ENCODE measurements at places on chromosomes 7 and 10.
A peak's percentile ranks its signal among the peaks of the same experiment; 100 is the strongest.

DNA sequence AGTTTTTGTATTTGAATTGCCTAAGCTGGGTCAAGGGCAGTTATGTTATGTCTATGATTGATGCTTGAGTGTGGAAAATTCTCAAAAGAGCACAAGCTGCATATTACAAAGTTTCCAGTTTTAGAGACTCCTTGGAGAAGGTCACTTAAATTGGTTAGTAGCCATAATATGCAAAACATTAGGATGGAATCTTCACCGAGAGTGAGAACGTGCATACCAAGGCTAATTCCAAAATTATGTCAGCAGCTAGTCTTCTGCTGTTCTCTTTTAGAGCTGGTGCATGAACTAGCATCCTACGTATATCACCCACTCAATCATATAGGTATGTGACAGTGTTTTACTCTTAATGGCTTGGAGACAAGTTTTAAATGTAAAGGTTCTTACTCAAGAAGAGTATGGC is 49.2 kb downstream of the MKX start:
- no peak for ATAC-seq

- ATAC-seq: no peak
Observed at GRCh38 chr7:103714376-103714927, 268.4 kb upstream of the SLC26A5 start.

DNA sequence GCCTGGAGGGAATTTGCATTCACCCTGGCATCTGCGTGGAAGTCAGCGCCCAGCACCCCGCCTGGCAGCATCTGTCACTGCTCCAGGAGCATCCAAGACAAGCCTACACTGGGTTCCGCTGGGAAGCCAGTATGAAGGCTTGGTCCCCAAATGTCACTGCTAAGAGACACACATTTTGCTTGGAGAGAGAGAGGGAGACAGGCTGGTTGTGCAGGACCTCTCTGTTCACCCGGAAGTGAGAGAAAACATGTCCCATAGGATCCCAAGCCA is 119.5 kb downstream of the SEC23IP start:
- no peak for ATAC-seq

DNA sequence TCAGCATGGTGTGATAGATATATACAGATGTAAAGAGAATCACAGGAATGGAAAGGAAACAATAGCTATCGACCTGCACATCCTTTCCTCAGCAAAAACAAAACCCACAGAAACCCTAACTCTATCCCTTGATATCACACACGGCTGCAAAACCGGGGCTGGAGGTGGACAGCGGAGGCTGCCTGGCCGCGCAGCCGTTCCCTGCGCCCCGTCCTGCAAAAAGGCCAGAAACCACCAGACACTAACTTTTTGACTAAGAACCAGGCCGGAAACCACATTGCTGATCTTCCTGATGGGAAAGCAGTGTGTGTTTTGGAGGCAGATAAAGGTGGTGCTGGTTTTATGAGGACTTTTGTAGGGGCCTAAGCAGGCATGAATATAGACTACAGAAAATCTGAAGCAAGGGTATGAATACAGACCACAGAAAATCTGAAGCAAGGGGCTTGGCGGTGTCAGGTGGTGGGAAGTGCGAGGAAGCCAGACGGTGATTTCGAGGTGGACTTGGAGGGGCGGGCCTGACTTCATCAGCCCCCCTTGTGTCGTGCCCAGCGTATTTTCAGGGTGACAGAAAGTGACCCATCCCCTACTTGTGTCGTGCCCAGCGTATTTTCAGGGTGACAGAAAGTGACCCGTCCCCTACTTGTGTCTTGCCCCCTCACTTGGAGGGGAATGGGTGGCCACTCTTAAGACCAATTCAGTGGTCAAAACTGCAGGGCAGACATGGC is 123.3 kb downstream of the WDR37 start:
- ATAC-seq: no peak

DNA sequence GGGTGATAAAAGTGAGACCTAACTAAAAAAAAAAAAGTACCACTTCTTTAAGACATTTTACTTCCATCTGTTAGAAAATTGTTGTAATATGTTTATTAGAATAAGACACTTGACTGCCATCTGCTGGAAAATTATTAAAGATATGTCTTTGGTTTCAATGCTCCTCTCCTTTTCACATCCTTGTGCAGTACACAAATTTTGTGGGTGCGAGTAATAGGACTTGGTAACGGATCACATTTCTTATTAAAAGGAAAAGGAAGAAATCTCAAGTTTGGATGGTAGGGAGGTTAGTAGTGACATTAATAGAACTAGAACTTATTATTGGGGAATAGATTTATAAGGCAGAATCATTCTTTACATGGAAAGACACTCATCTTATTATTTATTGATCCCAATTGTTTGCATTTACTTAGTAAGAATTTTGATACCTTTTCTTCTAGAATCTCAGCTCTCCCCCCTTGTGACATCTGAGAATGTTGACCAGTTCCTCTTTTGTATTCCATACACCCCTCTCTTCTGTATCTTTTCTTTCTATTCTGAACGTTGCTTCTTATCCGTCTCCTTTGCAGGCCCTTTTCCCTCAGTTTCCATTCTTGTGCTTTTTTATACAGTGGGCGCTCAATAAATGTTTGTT is 43.0 kb upstream of the RPA3 start:
- peak; percentile 45 for ATAC-seq

GRCh38 chr10:114388275-114388674 is 16.0 kb downstream of the AFAP1L2 start:
- ATAC-seq: no peak

DNA sequence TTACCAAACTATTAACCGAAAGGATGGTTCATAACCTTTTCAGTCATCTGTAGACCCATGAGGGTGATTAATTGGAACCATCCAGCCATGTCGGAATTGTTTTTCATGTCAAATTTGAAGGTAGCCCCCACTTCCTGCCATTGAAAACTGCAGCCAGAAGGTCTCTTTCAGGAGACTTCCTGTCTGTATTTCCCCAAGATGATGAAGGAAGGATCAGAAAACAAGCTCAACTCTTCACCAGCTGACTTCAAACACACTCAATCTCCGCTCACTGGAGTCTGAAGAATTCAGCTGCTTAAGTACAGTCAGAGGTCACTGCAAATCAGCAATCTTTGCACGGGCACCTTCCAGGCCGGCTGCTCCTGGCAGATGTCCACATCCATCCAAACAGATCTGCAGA is 291.7 kb upstream of the NPVF start:
- no peak for ATAC-seq

GRCh38 chr7:152136686-152137085 is 111.2 kb downstream of the GALNT11 start:
- ATAC-seq: no peak

DNA sequence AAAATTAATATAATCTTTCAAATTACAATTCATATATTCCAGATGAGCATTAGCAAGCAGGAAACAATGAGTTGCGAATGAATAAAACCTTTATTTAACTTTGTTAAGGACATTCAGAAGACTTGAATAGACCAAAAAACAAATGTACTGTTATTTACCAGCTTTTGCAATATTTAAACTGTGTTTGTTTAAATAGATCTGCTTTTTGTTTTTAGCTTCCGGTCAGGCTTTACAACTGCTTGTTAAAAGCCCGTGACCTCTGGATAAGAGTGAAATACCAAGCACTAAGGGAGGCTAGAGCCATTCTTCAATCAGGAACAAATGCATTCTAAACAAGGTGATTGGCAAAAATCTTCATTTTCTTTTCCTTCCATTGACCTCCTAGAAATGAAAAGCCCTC is 184.9 kb upstream of the GNAI1 start:
- ATAC-seq: no peak

DNA sequence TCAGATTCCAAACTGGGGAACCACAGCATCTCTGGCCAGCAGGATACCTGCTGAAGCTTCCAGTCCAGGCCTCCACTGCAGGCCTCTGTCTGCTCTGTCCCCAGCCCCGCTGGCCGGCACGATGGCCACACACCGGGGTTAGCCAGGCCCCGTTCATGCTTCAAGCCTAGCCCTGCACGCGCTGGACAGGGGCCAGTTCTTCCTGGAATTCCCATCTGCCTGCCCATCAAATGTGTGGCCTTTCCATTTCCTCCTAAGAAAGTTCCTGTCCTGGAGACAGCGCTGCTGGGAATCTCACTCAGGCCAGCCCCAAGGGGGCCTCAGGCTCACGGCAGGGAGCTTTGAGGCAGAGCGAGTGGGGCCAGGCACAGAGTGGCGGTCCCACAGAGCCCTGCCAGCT is 18.0 kb downstream of the SH2B2 start:
- ATAC-seq: no peak

DNA sequence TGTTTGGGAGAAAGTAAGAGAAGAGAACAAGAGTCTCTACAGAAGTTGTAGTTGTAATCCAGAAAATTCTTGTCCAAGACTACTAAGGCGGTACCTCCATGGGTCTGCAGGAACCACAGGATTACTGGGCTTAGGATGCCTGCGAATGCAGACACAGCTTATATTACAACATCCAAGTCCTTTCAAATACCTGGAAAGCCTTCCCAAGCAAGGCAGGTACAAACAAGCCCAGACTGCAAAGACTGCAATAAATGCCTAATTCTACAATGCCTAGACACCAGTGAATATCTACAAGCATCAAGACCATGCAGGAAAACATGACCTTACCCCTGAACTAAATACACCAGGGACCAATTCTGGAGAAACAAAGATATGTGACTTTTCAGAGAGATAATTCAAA is 178.2 kb downstream of the ARL4A start:
- peak; percentile 63 for ATAC-seq

DNA sequence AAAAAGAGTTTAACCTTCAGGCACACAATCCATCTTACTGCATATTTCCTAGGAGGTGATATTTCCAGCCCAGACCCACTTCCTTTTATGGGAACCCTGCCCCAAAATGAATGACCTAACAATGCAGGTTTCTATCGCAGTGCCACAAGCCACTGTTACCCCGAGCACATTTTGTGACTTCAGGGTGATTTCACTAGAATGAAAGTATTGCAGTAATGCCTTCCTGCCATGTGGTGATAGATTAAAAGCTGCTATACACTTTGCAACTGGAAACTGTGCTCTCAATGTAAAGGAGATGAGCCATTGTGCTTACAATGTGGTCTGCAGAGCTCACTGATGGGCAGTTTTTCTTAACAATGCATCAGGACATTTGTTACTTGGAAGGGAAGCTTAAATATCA is 90.5 kb upstream of the RSU1 start:
- ATAC-seq: no peak

DNA sequence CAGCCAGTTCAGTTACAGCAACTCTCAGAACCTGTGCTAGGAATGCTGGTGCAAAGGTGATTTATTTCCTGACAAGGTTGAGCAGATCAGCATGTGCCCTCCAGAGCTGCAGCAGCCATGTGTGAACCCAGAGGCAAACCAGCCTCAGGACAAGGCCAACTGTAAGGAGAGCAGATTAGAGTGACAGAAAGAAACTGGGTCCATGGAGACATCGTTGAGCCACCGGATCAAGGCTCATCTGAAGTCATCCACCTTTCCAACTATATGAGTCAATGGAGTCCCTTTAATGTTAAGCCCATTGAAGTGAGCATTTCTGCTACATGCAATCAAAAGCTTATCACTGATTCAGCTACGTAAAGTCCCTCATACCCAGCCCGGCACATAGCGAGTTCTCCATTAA is 26.4 kb downstream of the KCNMA1 start:
- ATAC-seq: no peak

GRCh38 chr7:130909161-130909836 is 175.3 kb upstream of the KLF14 start:
- ATAC-seq: no peak

- peak; percentile 46 for ATAC-seq
Observed at GRCh38 chr7:108200326-108200725, 70.2 kb upstream of the LAMB4 start.

DNA sequence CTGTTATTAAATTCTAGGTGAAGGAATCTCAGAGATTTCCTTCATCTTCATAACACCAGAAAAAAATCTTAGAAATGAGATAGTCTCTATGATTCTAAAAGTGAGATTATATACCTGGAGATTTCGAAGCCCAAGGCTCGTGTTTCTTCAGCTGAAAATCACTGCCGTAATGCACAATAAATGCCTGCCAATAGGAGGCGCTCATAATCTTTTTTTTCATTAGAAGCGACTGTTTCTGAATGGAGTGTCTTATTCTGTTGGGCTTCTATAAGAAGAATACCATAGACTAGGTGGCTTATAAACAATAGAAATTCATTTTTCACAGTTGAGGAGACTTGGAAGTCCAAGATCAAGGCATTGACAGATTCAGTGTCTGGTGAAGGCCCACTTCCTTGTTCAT is 294.7 kb downstream of the PRKG1 start:
- no peak for ATAC-seq

GRCh38 chr10:77763453-77764430 is 126.1 kb upstream of the KCNMA1 start:
- peak; percentile 41 for ATAC-seq

DNA sequence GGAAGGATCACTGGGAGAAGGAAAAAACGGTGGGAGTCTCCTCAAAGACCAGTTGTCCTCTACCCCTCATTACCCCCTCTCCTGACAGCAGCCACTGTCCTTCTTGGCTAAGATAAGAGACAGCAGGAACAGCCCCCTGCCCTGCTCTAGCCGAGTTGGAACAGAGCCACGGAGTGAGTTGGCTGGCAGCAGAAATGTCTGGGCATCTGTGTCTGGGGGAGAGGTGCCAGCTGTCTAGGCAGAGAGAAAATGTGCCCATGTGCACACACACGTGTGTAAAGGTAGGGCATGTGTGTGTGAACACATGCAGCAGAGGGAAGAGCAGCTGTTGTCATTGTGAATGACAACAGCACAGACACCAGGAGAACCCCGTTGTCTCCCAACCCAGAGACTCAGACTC is 9.4 kb upstream of the HILPDA start:
- ATAC-seq: no peak

- ATAC-seq: no peak
Observed at GRCh38 chr10:6114299-6114698, 25.5 kb downstream of the RBM17 start.

- ATAC-seq: peak; percentile 77
Observed at GRCh38 chr7:20330928-20331909, 519 bp downstream of the ITGB8 start.

- no peak for ATAC-seq
Observed at GRCh38 chr7:41787651-41788350, 84.9 kb upstream of the INHBA start.

GRCh38 chr10:111785921-111786320 is 397.6 kb downstream of the GPAM start:
- no peak for ATAC-seq

DNA sequence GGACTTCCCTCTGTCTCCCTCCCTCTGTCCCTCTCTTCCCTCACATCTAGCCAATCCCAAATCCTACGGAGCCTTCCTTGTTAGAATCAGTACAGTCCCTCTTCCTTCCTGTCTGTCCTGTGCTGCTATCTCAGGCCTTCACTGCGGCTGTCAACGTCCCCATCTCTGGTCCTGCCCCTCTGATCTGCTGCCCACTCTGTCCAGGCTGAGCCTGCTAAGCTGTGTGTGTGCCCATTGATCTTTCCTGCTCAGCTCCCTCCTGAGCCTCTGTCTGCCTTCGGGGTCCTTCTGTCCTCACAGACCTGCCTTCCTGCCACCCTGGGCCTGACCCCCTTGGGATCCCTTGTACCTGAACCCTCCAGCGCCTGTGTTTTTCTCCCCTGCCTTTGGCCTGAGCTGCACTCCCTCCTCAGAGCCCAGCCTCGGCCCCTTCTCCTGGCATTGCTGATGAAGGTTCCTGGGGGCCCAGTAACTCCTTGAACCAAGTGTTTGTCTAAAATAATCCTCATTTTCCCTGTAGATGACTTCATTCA is 182.1 kb upstream of the SHH start:
- no peak for ATAC-seq

GRCh38 chr7:51015581-51015980 is 232.9 kb upstream of the GRB10 start:
- no peak for ATAC-seq

GRCh38 chr10:31605861-31606525 is 287.0 kb downstream of the ZEB1 start:
- ATAC-seq: no peak

GRCh38 chr10:116287906-116288501 is 15.0 kb upstream of the GFRA1 start:
- no peak for ATAC-seq

Measured in esophagus mucosa (tissue), 1 donor.